Activated gamma-delta T cell treated with Interleukin-2 at 50 U/mL for 16 hours (primary cell): ENCODE measurements at places on chromosomes 16 and 17.
A peak's percentile ranks its signal among the peaks of the same experiment; 100 is the strongest.

GRCh38 chr17:73292031-73292531, 19.7 kb downstream of the CDC42EP4 start:
- no peak for DNase-seq

DNA sequence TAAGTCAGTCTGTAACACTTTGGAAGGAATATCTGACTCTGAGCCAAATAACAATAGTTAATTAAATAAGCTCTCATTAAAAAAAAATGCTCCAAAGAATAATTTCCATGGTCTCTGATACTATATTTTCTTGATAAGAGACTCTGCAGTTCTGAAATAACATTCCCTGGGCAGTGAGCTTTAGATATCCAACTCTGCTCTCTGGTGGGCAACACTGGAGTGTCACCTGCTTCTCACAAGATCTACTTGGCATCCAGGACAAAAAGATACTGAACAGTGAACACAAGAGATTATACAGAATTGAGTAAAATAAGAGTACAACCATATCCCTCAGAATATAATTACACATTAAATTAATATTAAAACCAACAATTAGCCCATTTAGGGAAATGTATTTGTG, 13.7 kb downstream of the BLMH start:
- no peak for DNase-seq

DNA sequence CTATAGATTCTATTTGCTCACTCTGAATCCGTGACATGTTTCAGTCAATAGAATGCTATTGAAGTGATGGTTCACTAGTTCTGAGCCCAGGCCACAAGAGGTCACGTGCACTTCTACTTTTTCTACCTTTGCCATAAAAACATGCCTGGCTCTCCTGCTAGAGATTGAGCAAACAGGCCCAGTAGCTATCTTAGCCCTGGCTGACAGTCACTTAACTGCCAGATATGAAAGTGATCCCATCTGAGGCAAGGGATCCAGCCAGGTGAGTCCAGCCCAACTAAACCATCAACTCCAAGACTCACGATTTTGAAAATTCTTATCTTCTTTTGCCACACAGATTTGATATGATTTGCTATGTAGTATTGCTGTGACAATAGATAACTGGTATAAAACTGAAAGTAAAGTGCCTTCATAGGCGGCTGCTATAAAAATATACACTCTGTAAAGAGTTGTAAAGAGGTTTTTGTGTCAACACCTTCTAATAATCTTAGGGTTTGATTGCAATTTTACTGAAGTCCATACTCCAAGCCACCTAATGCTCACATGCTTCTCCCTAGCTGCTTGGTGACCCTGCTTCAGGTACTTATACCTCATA, 937.7 kb upstream of the SOX9 start:
- no peak for DNase-seq

- DNase-seq, result no peak
These were observed 529.1 kb downstream of the NPIPA7 start for GRCh38 chr16:16908077-16908476.

GRCh38 chr17:73359987-73360410, 48.2 kb upstream of the CDC42EP4 start:
- no peak for DNase-seq

DNA sequence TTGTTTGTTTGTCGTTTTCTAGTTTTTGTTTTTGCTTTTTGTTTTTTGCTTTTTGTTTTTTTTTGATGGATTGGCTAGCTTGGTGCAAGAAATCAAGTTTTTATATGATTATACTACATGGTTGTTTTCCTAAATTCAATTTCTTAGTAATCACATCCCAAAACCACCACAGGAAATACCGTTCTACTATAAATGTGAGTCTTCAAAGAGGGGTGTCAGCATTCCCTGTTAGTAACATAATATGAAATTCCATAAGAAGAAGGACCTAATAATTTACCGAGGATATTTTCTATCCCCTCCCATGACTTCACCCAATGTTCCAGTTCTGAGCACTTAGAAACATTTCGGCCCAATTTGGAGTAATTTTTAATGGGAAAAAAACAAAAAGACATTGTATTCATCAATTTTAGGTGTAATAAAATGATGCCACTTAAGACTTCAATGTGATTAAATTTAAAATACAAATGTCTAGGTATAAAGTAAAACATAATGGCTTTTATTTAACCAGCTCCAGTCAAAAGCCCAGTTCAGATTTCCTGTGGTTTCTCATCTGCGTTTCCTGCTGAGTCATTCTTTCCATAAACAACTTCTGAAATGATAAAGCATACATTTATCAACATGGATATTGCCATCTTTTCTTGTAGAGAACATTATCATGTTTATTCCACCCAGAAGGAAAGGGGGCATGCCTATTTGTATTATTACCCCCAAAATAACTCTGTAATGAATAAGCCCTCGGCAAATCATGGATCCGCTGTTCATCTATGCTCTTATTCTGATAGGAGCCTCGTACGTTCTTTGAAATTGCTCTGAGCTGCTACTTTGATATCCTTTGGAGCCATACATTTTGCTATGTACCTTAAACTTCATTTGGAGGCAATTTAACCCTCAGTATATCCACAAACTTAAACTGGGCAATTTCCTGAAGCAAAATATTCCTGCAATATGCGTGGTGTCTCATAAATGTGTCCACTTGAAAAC, 28.1 kb downstream of the HSBP1 start:
- DNase-seq, result no peak

DNA sequence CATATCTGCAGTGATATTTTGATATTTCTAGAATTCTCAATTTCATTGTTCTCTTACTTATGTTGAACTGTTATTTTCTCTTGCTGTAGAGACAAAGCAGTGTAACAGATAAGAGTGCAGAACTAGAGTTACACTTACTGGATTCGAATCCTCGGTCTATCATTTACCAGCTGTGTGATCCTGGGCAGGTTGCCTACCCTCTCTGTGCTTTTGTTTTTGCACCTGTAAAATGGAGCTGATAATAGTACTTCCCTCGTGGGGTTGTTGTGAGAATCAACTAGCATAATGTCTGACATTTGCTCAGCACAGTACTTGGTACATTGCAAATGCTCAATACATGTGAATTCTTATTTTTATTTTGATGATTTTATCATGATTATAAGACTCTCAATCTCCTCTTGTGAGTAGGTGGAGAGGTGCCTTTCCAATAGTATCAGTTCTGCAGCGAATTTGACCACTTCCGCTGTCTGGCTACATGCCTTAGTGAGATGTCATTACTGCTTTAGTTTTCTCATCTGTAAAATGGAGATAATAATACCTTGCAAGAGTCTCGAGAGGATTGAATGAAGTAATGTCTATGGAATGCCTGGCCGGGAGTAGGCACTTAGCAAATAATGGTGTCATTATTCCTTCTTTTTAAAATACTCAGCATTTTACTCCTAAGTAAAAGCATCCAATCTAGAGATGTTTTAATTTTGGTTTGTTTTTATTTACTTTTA, 312.2 kb upstream of the MAF start:
- no peak for DNase-seq

DNA sequence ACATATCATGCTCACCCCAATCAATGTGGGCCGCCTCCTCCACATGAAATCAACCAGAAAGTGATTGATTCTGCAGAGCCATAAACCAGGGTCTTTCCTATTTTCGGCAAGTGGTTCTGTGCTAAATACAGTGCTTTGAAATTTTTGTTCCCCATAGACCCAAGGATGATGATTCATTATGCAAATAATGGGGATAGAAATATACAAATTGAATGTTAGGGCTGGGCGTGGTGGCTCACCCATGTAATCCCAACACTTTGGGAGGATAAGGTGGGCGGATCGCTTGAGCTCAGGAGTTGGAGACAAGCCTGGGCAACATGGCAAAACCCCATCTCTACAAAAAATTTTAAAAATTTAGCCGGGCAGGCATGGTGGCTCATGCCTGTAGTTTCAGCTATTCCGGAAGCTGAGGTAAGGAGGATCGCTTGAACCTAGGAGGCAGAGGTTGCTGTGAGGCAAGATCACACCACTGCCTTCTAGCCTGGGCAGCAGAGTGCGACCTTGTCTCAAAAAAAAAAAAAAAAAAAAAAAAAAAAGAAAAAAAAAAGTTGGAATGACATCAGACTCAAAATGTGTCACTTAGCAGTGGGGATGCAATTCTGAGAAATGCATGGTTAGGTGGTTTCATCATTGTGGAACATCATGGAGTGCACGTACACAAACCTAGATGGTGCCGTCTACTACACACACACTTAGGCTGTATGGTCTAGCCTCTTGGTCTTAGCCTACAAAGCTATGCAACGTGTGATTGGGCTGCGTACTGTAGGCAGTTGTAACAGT, 581.7 kb downstream of the MAF start:
- DNase-seq, result no peak

DNA sequence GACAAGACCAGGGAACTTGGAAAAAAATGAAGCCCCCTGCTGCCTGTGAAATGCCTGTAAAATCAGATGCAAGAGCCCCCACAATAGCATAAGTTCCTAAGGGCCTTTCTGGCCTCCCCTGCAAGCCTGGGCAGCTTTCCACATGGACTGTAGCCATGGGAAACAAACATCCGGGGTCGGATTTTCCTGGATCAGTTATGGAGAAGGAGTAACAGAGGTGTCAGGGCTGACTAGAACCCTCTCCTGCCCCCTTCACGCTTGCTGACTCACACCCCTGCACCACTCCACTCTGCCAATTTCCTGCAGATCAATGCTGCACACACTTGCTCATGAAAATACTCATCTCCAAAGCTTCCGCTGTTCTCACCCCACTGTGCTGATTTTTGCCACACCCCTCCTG, 258.6 kb downstream of the CBLN1 start:
- DNase-seq, result no peak

GRCh38 chr17:510226-510917, 157.8 kb upstream of the RPH3AL start:
- no peak for DNase-seq

GRCh38 chr16:12453832-12454231, 349.9 kb downstream of the CPPED1 start:
- DNase-seq, result no peak

GRCh38 chr16:53686710-53687109, 16.9 kb downstream of the RPGRIP1L start:
- DNase-seq, result no peak

- DNase-seq, result no peak
These were observed 142.7 kb upstream of the GNAO1 start for GRCh38 chr16:56048425-56049105.

DNA sequence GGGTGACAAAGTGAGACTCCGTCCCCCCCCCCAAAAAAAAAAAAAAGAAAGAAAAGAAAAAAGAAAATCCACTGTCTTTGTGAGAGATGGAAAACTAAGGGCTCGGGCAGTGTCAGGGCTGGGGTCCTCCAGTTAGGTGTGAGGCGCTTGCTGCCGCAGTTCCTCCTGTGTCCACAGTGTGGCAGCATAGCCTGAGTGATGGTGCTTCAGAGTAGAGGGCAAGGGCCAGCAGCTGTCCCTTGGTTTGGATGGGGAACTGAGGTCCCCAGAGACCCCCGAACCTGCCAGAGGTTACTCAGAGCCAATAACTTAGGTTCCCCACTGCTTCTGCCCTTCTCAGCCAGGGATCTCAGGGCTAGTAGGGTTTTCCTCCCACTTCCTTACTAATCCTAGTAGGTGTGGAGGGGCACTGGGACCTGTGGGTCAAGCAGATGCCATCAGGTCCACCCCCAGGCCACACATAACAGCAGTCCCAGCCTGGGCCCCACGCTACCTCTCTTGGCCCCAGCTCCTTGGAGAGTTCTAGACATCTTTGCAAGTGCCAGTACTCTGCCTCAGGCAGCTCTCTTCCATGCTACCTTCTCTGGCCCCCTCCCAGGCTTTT, 7.9 kb upstream of the LLGL1 start:
- peak; percentile 70 for DNase-seq

DNA sequence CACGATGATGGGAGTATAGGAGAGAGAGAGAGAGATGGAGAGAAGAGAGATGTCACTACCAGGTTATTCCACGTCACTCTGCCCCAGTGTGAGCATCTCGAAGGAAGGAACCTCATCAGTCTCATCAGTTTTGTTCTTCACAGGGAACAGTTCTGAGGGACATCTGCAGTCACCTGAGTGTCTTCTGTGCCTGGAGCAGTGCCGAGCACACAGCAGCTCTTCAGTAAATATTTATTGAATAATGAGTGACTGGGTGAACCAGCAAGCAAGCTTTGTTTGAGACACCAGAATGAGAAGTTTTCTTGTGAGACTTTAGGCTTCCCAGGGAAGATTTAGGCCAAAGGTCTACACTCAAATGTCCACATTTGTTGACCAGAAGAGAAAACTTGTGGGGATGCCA, 142.4 kb upstream of the IRX3 start:
- DNase-seq, result no peak

DNA sequence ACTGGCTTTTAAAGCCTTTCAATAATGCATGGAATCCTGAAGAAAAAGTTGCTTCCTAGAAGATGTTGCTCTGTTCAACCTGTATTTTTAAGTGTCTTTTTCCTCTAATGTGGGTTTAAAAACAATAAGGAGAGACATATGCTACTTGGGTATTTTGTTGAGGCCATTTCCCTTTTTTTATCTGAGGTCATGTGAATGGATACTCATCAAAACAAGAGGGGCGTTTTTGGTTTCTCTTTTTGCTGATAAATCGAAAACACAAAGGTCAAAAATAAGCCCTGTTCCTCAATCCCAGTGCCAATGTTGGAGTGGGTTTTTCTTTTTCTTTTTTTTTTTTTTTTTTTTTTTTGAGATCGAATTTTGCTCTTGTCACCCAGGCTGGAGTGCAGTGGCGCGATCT, 468.0 kb upstream of the RBFOX1 start:
- DNase-seq, result no peak

DNA sequence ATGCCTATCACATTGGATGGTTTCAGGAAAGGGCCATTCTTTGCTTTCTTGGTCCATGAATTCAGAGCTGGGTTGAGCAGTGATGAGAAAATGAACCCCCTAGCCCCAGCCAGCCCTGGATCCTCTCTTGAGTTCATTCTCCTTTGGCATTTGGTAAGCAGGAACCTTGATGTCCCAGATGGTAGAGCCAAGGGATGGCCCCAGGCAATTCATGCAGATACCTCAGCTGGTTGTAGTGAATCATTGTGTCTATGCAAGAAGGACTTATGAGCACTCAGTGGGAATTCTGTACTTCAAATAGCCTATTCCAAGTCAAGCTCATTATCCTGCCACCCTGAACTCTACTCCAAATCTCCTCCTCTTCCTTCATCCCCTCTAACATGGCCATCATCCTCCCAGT, 412.7 kb downstream of the UTP18 start:
- no peak for DNase-seq

DNA sequence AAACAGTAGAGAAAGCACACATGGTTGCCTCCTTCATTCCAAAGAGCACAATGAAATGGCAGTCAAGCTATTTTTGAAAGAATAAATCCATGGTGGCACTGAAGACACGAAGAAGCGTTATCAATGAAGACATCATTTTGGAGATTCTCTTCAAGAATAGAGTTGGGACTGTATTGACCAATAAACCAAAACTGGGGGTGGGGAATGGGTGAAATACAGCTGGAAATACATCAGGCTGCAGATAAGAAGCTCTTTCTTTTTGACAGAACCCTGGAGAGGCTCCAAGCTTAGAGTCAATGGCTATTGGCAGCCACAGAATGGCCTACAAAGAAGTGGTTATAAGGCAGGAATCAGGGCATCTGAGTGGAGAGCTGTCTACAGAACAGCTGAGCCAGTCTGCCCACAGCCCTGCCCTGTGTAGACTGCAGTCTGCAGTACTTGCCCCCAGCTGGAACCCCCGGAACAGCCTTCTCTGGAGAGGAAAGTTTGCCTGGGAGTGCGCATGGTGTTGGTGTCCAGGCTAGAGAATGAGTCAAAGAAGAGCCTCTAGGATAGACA, 100.4 kb downstream of the STX8 start:
- DNase-seq, result no peak
